ENCODE measurements at places on chromosomes 1 and 21. TPM values are rescaled to one million over a fixed set of nuclear protein-coding genes. Genes with fewer than 3 reads are reported as not detected.

The SLC6A17 gene
- 5.6 TPM for total RNA-seq

The RAP1GAP gene
- 14.4 TPM for total RNA-seq

The NID1 gene
- total RNA-seq: 8.1 TPM

The ILDR2 gene
- total RNA-seq: 0.14 TPM

The MYOM3 gene
- total RNA-seq: 5.6 TPM

The TNNT2 gene
- total RNA-seq: 0.30 TPM

The PKN2 gene
- 17.5 TPM for total RNA-seq

The TRAF5 gene
- 7.2 TPM for total RNA-seq

The TEDDM1 gene
- total RNA-seq: not detected

The RGS18 gene
- total RNA-seq: not detected

The GJA5 gene
- total RNA-seq: not detected

The FALEC gene
- 0.39 TPM for total RNA-seq

The HORMAD1 gene
- 6.7 TPM for total RNA-seq

The TMPRSS15 gene
- not detected for total RNA-seq

The KCNK1 gene
- 18.1 TPM for total RNA-seq

The CELA2A gene
- not detected for total RNA-seq

The LRRC7 gene
- total RNA-seq: not detected

The GPBP1L1 gene
- total RNA-seq: 33.1 TPM

The AADACL4 gene
- not detected for total RNA-seq

The MED8 gene
- 38.1 TPM for total RNA-seq
